Amniotic stem cell (primary cell): ENCODE measurements at places on chromosomes 16 and 17.

- no peak for DNase-seq
These were observed 37.7 kb downstream of the PLCG2 start for GRCh38 chr16:81816793-81817210.

GRCh38 chr17:12597895-12598294 lies 67.8 kb upstream of the MYOCD start:
- no peak for DNase-seq

GRCh38 chr17:57997085-57997809 lies 9.2 kb upstream of the VEZF1 start:
- DNase-seq = no peak

- no peak for DNase-seq
These were observed 15.5 kb downstream of the SPNS2 start for GRCh38 chr17:4514206-4514605.

DNA sequence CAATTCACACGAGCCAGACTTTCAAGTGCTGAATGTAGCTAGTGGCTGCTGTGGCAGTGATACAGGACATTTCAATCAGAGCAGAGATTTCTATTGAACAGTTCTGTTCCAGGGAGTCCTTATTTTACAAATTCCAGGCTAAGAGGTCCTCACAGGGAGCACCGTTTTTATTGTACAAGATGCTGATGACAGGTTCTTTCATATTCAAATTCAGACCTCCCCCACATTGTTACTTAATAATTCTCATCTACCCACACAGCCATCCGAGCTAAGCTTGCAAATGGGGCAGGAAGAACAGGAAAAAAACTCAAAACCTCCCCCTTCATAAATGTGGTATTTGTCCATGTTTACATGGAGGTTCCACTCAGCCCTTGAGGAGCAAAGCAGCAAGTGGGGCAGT lies 9.8 kb downstream of the GABARAPL2 start:
- DNase-seq = no peak

GRCh38 chr17:40541060-40541872 lies 24.0 kb downstream of the CCR7 start:
- DNase-seq = no peak

- DNase-seq = no peak
These were observed 271.5 kb downstream of the SOX9 start for GRCh38 chr17:72392056-72393010.

- DNase-seq = no peak
These were observed 481 bp upstream of the GLTPD2 start for GRCh38 chr17:4788159-4788806.

DNA sequence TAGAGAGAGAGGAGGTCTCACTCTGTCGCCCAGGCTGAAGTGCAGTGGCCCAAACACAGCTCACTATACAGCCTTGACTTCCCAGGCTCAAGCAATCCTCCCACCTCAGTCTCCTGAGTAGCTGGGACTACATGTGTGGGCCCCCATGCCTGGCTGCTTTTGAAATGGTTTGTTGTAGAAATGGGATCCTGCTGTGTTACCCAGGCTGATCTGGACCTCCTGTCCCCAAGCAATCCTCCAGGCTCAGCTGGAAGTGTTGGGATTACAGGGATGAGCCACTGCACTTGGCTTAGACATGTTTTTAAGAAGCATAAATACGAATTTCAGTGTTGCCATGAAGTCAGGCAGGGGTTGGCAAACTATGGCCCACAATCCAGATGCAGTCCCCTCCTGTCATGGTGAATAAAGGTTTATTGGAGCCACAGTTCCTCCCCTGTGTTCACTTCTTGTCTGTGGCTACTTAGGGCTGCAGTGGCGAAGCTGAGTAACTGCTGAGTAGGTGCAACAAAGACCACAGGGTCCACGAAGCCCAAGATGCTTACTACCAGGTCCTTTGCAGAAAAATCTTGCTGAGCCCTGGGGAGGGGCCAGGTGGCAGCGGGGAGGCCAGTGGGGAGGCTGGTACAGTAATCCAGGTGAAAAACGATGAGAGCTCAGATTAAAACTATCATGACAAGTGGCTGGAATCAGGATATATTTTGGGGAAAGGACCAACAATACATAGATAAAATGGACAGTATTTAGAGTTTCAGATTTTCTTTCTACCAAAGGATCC lies 35.2 kb downstream of the TNFRSF13B start:
- DNase-seq = no peak

DNA sequence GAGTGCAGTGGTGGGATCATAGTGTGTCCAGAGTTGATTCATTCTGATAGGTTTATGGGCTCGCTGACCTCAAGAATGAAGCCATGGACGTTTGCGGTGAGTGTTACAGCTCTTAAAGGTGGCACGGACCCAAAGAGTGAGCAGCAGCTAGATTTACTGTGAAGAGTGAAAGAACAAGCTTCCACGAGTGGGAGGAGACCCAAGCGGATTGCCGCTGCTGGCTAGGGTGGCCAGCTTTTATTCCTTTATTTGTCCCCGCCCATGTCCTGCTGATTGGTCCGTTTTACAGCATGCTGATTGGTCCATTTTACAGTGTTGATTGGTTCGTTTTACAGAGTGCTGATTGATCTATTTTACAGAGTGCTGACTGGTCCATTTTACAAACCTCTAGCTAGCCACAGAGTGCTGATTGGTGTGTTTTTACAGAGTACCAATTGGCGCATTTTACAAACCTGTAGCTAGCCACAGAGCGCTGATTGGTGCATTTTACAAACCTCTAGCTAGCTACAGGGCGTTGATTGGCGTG lies 17.5 kb downstream of the CACNG4 start:
- DNase-seq = no peak
